ENCODE measurements at places on chromosomes 5 and 9.

- DNase-seq, result no peak
Observed at GRCh38 chr5:132677682-132678400, 4.1 kb downstream of the IL4 start.

GRCh38 chr9:97804059-97804365 lies 49.0 kb upstream of the FOXE1 start:
- DNase-seq, result no peak

- no peak for DNase-seq
Observed at GRCh38 chr5:78544561-78545201, 103.9 kb downstream of the LHFPL2 start.

DNA sequence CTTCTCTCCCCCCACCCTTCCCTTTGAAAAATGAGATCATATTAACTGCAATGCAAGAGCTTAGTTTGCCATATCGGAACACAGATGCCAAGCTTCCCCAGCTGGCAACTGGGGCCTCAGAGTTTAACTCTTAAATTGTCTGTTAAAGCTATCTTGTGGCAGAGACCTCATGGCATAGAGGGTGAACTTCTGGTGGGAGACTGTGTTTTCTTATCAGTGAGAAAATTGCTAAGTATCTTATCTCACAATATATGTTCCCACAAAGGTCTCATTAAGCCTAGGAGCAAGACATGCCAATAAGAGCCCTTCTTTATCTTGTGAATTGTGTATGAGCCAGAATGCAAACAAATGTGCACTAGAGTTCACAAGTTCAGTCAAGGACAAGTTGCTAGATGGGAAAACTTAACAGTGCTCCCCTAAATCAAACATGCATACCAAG lies 12.3 kb downstream of the NFIB start:
- no peak for DNase-seq

GRCh38 chr5:107320376-107320775 lies 350.4 kb downstream of the EFNA5 start:
- no peak for DNase-seq

DNA sequence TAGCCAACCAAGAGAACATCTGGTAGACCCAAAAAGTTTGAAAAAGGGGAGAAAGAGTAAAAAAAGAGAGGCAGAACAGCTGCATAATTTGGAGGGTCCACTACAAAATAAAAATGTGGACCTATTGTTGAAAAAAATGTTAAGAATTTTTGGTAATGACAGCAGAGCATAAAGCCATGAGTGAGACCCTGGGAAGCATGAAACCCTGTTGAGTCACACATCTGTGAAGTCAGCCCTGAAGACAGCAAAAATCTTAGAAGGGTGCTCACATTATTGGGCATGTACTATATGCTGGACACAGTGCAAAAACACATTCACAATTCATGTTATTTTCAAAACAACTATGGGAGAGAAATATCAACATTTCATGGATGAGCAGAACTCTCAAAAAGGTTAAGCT lies 56.4 kb upstream of the LIFR start:
- DNase-seq, result no peak

DNA sequence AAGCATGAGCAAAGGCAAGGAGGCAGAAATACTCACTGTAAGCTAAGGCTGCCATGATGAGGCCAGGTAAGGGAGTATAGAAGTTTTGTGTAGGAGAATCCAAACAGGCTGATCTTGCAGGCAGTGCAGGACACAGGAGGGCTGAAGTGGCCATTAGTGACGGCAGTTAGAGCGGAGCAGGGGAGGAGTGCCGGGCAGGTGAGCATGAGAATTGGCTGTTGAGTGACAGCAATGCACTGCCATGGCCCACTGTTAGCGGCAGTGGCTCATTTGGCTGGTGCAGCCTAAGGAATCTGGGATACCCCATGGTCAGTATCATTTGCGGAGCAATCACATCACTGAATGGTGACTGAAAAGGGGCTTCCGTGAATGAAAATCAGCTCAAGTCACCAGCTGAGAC lies 22.8 kb downstream of the RGS3 start:
- no peak for DNase-seq

GRCh38 chr5:133192716-133193115 lies 140.9 kb downstream of the HSPA4 start:
- DNase-seq, result no peak

GRCh38 chr5:57298295-57298984 lies 124.6 kb downstream of the GPBP1 start:
- DNase-seq, result peak; percentile 92

GRCh38 chr9:114330636-114331035 lies 967 bp downstream of the ORM2 start:
- no peak for DNase-seq

DNA sequence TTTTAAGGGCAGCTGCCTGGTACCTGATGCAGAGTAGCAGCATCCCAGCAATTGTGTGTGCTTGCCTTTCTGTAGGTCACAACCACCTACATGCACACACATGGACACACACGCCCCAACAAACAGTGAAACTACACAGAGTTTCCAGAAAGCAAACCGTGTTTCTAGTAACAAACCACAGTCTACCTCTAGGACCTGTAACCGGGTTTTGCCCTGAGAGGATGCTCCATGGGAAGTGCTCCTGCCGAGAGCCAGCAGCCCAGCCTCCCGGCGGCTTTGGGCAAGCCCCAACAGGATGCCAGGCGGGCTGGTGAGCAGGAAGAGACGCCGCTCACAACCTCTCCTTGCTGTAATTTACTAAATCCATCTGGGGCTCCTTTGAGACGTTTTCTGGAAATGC lies 4.1 kb upstream of the TCF7 start:
- no peak for DNase-seq

DNA sequence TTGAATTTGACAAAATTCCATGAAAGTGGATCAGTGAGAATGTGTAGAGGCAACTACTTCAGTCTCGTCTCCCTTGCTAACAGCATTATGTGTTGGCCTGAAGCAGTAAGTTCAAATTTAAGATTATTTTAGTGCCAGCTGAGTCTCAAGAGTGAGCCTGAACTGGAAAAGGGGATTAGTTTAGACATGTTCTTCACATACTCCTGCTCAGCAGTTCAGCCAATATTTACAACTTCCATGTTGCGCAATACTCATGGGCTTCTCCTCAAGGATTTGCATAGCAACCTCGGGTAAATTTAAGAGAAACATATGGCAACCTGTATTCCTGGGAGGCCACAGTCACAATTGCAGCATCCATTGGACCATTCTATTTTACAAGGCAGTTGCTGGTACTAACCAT lies 553.8 kb downstream of the PTPRD start:
- no peak for DNase-seq

- DNase-seq, result no peak
Observed at GRCh38 chr5:27080147-27080546, 41.8 kb upstream of the CDH9 start.

- DNase-seq, result no peak
Observed at GRCh38 chr5:149517461-149518122, 33.6 kb downstream of the CSNK1A1 start.

- DNase-seq, result no peak
Observed at GRCh38 chr9:125428902-125429467, 167.4 kb downstream of the GAPVD1 start.

DNA sequence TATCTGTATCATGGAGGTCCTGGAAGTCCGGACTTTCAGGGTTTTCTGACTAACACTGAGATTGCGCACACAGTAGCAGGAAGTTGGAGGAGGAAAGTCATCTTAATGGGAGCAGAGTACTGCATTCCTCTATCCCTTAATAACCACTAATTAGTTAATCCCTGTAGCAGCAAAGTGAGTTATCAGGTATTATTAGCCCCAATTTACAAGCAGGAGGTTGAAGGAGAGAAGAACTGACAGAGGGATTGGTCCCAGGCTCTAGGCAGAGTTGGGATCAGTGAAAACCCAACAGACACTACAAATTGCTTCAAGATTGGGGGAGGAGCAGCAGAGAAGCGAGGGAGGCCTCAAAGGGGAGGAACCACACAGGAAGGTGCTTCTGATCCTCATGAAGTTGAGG lies 74.5 kb upstream of the XPA start:
- no peak for DNase-seq

- DNase-seq, result no peak
Observed at GRCh38 chr5:179187681-179188575, 127.8 kb downstream of the ZNF354C start.

DNA sequence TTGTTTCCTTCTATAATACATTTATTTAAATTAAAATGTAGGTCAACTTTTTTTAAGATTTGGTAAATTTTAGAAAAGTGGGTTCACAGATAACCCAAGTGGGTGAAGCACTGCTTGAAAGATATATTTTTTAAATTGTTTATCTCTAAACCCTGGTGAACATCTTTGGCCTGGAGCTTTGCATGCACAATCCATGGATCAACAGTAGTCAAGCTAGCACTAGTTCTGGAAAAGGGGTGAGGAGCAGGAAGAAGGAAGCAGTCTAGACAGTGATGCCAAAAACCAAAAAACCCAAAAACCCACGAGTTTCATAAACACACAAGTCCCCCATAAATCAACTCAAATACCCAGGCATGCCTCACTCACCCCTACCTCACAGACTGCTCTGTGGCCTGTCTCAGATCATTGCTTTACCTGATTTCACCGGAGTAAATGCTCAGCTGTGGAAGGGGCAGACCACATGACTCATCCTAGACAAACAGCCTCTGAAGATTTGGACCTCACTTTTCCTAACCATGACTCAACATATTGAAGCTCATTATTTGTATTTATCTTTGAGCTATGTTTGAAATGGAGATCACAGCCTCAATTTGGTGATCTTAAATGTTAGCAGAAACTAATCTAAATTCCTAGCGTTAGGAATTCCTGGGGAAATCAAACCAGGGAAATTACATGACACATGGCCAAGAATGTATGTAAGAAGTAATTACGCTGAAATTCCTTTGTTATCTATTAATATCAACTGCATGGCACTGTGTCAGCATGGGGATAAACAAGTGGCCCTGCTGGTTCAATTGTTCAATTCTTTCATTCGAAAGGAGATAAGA lies 149.6 kb downstream of the ZNF608 start:
- DNase-seq, result no peak

DNA sequence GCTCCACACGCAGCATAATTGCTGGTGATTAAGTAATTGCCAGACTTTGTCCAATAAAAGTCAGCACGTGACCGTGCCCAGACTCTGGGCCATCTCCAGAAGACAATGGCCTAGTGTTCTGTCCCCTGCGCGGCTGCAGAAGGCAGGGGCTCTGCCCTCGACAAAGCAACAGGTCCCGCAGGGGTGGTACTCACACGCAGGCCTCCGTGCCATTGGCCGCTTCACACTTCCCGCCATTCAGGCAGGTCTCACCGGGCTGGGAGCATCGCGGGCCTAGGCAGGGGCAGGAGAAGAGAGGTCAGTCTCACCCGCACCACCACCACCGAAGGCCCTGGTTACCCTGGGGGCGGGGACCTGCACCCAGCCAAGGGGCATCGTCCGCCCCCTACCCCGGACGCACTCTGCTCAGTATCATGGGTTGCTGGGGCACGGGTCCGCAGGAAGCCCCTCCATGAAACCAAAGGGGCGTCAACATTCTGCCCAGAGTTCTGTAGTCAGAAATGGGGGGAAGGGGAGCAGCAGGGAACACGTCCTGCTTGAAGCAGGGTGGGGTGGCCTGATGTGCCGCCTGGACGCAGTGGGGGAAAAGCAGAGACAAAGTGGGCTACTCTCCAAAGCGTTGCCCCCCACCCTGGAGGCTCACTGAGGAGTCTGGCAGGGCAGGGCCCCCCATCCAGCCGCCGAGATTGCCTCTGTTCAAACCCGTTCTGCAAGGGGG lies 1.9 kb downstream of the NOTCH1 start:
- no peak for DNase-seq

GRCh38 chr5:19987612-19988361 lies at the start of gene CDH18:
TSS of gene CDH18 (minus strand) at chr5:19988200. CDS start at chr5:19838986, 149,214 bp downstream.
- DNase-seq, result no peak

DNA sequence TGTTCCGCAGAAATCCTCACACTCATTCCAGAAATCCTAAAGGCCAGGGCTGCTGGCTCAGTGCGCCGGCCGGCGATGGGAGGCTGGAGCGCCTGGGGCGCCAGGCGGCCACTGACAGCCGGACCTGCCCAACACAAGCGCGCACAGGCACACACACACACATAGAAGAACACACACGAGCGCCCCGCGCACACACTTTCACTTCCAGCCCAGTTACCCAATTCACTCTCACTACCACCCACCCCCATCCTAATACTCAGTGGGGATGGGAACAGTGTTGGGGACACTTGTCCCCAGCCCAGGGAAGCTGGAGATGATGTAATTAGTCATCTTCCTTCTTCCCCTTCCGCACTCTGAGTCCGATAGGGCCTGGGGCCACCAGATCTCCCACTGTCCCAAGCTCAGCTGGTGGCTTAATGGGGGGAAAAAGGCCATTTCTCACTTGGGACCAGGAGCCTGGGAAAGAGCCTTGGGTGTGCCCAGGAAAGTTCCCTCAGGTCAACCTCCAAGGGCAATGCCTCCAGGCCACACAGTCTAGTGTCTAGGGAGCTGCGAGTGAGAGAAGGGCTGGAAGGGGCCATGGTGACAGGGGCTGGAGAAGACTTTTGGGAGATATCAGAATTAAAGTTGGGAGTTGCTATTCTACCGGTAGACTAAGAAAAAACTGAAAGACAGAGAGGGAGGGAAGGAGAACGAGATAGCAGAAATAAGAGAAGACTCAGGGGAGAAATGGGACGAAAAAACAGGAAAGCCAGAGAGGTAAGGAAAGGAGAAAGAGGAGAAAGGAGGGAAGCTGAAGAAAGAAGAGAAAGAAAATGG lies 1.7 kb downstream of the EBF1 start:
- DNase-seq, result no peak

DNA sequence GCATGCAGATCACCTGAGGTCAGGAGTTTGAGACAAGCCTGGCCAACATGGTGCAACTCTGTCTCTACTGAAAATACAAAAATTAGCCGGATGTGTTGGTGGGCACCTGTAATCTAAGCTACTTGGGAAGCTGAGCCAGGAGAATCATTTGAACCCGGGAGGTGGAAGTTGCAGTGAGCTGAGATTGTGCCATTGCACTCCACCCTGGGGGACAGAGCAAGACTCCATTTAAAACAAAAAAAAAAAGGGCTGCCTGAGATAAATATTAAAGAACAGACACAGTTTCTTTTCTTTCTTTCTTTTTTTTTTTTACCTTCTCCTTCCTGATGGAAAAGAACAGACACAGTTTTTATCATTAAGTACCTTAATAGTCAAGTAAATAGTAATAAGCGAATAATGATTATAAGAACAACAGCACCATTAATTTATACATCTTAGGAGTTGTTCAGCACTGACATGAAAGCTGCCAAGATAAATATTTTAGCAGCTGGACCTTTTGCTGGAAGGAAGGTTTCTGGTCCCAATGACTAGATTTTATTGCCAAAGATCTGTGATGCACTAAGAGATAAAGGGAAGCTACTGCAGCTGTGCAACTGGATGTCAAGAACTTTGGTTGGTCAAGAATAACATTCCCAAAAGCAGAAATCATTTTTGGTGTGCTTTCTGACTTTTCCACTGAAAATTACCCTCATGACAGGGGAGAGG lies 7.0 kb downstream of the CENPP start:
- no peak for DNase-seq

All from activated CD4-positive, alpha-beta T cell treated with anti-CD3 and anti-CD28 coated beads for 24 hours (primary cell).